ENCODE measurements at places on chromosomes 16 and 17.

DNA sequence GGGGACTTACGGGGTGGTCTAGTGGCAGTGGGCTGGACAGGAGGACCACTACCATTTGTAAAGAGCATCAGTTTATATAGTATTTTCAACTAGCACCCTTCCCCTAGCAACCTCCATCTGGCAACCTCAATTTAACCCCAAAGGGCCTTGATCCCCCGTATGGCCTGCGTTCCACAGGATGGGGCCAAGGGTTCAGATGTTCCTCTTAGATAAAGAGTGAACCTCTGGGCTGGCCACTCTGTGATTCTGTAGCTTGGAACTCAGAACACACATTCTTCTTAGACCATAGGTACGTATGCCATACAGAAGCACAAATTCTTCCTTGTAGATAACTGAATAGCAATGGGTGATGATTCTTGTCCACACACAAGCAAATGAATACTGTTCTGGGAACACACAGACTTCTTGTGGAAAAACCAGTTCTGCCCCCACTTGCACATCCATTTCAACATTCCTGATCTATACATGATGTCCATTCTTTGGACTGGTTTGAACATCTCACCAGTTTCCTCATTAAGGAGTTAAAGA is 1.9 kb upstream of the GGA2 start:
- no peak for DNase-seq

DNA sequence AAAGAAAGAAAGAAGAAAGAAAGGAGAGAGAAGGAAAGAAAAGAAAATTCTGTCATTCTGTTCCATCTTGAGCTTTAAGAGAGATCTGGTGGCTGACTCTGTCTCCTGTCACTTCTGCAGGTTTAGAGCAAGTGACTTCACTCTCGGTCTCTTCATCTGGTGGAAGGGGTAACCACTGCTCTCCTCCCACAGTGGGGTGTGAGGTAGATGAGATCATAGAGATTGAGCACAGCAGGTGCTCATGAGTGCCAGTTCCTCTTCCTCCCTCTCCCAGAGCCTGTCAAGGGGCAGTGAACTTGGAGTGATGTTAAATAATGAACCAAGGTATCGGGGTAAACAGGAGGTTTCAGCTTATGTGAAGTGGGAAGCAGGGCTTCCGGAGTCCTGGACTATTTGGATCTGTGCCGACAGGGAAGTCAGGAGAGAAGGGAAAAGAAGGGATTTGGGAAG is 47.7 kb downstream of the BEAN1 start:
- DNase-seq = peak; percentile 68

DNA sequence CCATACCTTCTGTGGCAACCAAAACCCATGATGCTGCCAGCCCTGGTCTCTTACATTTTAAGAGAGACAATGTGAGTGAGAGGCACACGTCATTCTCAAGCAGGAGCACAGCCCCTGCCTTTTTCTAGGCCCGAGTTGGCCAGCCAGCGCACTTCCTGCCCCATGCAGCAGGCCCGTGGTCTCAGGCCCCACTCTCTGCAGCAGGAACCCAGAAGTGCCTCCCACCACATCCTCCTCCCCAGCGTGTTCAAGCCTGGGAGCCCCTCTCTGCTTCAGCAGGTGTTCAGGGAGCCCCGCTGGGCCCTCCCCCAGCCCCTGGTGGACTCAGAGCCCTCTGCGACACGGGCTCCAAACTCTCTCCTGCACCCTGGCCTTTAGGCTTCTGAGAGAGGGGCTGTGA is 30.5 kb downstream of the ITGAE start:
- DNase-seq = no peak

DNA sequence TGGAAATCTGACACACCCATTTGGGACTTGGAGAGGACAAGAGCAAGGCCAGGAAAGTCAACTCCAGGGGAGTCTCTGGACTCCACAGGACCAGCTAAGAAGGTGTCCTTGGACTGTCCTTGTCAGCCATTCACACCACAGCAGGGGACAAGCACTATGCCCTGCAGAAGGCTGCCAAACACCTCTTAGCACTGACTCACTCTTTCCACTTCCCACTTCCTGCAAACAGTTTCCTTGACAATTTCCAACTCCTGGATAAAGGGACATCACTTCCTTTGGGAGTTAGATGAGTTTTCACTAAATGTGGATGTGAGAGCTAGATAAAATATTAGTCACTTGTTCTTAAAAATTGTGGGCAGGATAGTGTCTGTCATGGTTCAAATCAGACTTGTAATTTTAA is 37.8 kb upstream of the BCAR1 start:
- DNase-seq = no peak

GRCh38 chr16:86018487-86018886 is 119.5 kb downstream of the IRF8 start:
- DNase-seq = no peak

Data from stimulated activated CD4-positive, alpha-beta T cell treated with anti-CD3 and anti-CD28 coated beads, Interleukin-4, amount 100 ng/mL, for 24 hours (primary cell).